ENCODE measurements at places on chromosomes 1 and 21.

DNA sequence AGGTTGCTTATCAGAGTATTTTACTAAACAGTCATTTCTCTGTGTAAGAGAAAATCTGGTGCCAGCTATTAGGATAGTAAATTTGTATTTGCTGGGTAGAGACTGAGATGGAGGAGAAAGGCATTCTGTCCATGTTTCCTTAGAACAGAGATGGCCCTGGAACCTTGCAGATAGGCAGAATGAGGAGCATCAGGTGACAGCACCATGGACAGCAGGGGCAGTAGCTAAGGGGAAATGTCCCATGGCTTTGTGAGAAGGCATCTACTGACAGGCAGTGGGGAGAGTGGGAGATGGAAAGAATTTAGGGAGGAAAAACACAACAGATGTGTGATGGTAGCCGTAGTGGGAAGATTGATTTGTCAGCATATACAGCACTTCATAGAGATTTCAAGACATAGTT, 105.0 kb downstream of the PRRX1 start:
- DNase-seq = no peak

DNA sequence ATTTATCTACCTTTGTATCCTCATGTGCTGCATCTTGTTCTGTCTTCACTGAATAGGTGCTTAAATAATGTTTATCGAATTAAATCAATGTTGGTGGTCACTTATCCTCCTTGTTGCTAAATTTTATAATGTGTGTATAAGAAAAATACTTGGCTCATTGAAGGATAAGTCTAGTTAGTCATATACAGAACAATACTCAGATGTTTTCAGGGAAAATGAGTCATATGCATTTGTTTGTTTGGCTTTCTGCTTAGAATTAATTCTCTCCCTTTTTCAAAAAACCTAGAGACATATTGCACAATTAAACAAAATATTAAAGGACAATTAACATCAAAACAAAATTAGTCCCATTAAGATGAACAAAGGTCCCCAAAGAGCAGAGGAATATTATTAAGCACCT, 89.0 kb downstream of the UBE2U start:
- no peak for DNase-seq

GRCh38 chr1:210777914-210778313, 356.0 kb downstream of the KCNH1 start:
- peak; percentile 60 for DNase-seq

DNA sequence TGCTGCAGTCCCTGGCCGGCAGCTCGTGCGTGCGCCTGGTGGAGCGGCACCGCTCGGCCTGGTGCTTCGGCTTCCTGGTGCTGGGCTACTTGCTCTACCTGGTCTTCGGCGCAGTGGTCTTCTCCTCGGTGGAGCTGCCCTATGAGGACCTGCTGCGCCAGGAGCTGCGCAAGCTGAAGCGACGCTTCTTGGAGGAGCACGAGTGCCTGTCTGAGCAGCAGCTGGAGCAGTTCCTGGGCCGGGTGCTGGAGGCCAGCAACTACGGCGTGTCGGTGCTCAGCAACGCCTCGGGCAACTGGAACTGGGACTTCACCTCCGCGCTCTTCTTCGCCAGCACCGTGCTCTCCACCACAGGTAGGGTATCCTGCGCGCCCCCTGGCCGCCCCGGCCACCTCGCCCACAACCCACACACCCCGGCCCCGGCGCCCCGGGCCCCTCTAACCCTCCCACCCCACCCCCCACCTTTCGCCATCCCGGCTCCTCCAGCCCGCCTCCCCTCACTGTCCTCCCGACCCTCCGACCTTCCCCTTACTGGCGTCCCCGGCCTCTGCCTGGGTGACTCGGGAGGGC, 352 bp downstream of the KCNK1 start:
- DNase-seq = peak; percentile 89

- DNase-seq = no peak
These were observed 41.4 kb upstream of the IGSF5 start for GRCh38 chr21:39703578-39703977.

DNA sequence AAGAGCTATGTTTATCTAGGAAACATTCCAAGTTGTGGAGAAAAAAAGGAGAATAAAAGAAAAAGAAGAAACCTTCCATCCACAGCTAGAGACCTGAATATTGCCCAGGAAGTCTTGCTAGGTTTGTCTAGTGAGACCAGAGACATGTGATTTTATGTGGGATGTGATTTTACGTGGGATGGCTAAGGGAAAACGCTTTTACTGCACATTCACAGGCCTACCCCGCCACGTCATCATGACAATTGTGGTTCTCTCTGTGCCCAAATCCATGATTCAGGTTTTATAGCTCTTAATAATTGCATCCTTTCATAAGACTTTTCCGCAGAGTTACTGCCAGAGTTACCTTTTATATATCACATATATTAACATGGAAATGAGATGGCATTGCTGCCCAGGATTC, 86.4 kb upstream of the SSX2IP start:
- no peak for DNase-seq

DNA sequence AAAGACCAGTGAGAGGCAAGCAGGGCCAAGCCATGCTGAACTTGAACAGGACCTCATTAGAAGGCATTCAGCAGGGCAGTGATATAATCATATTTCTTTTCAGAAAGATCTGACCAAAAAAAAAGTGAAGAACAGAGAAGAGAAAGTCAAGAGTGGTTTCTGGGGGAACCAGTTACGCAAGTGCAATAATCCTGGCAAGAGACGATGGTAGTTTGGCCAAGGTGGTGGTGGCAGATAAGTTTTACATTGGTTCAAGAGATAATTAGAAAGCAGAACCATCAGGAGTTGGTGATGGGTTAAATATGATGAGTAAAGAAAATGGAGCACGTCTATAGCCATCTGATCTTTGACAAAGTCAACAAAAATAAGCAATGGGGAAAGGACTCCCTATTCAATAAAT, 54.3 kb downstream of the ZSWIM5 start:
- no peak for DNase-seq

GRCh38 chr1:8523666-8524206, 205.8 kb downstream of the SLC45A1 start:
- no peak for DNase-seq

DNA sequence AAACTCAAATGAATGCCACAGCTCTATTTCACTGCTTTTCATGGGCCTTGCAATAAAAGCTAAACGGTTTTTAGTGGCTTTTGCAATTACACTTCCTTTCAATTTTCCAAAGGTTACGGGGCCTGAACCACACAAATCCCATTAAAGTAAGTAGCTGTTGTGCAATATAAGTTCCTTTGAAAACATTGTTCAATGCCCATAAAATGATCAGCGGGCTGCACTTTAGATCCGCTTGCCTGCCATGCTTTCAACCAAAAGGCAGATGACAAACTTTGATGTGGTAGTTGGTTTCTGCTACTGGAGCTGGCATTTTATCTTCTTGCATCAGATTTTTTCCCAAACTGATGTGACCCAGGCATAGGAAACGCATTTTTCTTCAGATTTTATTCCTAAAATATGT, 50.2 kb downstream of the PRRX1 start:
- no peak for DNase-seq

DNA sequence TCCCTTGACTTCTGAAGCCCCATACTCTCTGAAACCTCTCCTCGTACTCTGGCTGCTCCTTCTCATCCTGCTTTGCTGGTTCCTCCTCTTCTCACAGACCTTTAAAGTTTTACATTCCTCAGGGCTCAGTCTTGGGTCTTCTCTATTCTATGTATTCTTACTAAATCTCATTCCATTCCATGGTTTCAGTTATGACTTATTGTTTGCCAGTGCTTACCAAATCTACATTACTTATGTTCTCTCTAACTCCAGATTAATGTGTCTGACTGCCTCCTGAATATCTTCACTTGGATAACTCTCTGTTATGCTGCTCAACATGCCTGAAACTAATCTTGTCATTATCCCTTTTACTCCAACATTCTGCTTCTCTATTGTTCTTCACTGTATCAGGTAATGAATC, 5.4 kb upstream of the SLC35D1 start:
- no peak for DNase-seq

DNA sequence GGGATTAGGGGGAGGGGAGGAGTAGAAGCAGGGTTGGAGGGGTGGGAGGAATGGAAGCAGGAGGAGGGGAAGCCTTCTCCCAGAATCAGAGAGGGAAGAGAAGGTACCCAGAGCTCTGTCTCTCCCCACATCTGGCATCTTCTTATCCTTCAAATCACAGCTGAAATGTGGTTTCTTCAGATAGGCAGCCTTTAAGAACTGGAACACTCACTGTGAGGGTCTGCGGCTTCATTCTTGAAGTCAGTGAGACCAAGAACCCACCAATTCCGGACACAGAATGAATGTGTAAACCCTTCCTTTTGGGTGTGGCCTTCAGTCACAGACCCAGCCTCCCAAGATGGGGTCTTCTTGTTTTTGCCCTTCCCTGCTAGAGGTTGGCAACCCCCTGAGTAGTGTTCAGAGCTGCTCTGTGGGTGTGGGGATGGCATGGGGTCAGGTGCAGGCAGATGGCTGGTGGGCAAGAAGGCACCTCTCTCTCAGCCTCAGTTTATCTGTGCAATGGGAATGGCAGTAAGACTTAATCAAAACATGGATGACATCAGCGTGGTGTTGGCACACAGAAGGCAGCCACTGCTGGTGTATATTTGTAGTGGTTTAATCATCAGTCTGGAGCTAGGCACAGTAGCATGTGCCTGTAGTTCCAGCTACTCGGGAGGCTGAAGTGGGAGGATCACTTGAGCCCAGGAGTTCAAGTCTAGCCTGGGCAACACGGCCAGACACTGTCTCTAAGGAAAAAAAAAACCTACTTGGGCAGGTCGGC, 7.2 kb downstream of the FAAH start:
- no peak for DNase-seq

DNA sequence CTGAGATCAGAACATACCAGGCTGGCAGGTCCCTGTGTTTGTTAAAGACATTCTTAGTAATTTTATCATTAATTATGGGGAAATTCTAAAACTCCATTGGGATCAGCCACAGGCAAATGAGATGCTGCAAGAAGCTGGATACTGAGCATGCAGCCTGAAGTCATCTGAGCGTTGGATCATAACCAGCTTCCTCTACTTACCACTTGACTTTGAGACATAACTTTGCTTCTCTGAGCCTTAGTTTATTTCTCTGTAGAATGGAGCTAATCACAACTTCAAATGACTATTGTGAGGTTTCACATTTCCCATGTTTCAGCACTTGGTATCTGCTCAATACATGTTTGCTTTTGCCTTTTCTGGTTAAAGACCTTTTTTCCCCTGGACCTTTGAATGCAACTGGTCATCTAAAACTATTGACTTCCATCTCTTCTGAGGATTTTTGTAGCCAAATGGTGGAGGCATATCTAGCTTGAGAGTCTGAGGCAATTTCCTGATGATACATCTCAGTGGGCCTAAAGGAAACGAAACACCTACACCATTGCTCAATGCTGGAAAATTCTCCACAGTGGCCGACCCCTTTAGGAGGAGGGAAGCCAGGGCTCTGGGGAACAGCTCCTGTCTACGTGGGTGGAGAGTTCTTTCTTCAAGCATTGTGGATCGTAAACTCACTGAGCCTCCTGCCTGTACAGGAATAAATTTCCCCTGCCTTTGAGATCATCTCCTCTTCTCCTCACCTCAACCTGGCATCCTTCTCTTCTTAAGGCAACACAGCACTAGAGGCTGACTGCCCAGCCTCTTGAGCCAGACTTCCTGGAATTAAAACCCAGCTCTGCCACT, 109.1 kb upstream of the HOOK1 start:
- DNase-seq = no peak

GRCh38 chr1:93839307-93839706, 39.7 kb downstream of the DNTTIP2 start:
- DNase-seq = no peak

GRCh38 chr1:34425785-34426184, 249.1 kb downstream of the C1orf94 start:
- no peak for DNase-seq

- no peak for DNase-seq
These were observed 6.8 kb downstream of the ODF2L start for GRCh38 chr1:86389307-86389706.

DNA sequence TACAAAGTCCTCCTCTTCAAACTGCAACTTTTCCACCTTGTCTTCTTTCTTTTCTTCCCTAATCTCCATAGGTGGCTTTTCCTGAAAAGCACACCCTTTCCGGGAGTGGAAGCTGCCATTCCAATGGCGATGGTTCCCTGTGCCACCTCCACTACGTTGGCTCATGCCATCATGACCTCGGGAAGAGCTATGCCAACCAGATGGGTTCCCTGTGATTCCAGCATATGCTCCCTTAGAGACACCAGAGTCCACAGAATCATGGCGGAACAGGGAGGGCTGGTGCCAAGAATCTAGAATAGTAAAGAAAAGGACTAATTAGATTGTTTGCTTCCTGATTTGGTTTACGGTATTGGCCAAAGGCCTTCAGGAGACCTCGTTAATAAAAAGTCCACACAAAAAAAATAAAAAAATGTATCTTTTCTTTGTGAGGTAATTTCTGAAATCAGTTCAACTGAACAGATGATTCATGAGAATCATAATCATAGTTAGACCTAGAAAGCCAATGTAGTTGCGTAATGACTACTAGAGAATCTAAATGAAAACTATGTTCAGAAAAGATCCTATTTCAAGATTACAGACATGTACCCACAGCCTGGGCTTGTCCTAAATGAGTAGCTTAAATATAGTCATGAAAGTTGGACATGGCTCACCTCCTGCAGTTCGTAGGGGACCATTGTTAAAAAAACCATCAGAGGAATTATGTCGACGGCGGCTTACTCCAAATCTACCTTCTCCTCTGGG, 30.9 kb upstream of the CCDC17 start:
- no peak for DNase-seq

GRCh38 chr1:82110366-82111254, 309.9 kb downstream of the ADGRL2 start:
- no peak for DNase-seq

GRCh38 chr1:47522935-47523834, 85.3 kb downstream of the FOXD2 start:
- DNase-seq = no peak

DNA sequence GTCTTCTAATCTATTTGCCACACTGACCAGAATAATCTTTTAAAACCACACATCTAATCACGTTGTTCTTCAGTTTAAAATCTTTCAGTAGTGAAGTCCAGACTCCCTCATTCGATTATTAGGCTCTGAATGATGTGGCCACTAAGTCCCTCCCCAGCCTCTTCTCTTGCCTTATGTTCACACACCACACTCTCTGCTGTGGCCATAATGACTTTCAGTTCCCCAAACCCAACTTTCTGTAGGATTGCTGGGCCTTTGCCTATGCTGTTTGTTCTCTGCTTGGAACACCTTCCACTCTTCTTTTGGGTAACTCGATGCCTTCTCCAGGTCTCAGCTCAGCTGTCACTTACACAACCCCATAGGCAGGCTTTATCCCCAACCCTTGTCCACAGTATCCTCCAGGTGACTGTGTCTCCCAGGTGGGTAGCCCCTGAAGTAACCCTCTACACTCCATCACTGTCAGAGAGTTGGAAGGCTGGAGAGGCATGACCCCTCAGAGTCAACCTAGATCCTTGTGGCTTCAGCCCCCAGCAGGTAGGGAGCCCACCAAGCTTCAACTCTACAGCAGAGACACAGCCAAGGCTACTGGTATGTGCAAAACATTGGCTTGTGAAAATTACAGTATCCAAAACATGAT, 8.4 kb upstream of the SLC37A1 start:
- no peak for DNase-seq

GRCh38 chr21:15354516-15354915, 289.7 kb upstream of the NRIP1 start:
- no peak for DNase-seq

- DNase-seq = no peak
These were observed 87.0 kb upstream of the IRF2BP2 start for GRCh38 chr1:234697015-234697414.
